ENCODE measurements at places on chromosomes 12 and 14.

GRCh38 chr12:18148961-18149360 lies 59.0 kb upstream of the RERGL start:
- DNase-seq = no peak

GRCh38 chr12:49825360-49825970 lies 2.7 kb downstream of the NCKAP5L start:
- DNase-seq = no peak

GRCh38 chr14:106694638-106695393 lies 1168.4 kb downstream of the TMEM121 start:
- peak; percentile 58 for DNase-seq

DNA sequence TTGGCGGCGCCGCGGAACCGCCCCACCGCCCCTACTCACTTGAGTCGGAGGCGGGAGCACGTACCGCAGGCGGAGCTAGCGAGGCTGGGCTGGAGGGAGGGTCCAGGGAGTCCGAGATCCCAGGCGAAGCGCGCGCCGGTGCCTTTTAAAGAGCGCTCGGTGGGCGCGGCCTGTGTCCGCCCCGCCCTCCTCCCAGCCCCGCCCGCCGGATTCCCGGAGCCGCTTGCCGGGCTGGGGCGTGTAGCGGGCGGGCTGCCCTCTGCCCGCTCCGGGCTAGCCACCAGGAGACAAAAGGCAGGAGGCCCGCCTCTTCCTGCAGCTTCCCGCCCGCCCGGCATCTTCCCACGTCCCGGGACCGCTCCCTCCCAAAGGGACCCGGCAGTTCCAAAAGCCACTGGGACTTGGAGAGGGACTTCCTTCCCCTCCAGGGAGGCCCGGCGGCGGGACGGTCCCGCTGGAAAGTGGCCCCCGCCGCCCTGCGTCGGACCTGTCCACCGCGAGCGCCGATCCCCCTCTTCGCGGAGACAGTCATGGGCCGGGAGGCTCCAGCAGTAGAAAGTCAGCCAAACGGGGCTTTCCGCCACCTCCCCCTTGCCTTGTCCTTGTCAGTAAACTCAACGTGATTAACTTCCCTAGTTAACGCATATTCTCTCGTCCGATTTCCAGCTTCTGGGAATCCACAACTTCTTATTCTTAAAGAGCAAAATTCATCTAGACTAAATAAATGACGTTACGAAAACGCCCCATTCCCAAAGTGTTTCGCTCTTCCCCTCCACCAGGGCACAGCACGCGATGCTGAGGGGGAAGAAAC lies at the start of gene CSRP2:
Gene CSRP2 (minus strand): TSS at position 121 of the 811 bp plus-strand sequence. CDS start 12,759 bp downstream, outside the sequence.
- DNase-seq = peak; percentile 89

DNA sequence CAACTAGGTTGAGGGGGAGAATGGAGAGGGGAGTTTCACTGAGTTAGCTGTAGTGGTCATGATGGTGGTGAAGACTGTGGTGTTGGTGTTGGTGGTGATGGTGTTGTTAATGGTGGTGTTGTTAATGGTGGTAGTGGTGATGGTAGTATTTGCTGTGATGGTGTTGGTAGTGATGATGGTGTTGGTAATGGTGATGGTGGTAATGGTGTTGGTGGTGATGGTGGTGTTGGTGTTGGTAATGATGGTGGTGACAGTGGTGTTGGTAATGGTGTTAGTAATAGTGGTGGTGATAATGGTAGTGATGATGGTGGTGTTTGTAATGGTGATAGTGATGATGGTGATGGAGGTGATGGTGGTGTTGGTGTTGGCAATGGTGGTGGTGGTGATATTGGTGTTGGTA lies 9.1 kb downstream of the C1R start:
- DNase-seq = no peak

DNA sequence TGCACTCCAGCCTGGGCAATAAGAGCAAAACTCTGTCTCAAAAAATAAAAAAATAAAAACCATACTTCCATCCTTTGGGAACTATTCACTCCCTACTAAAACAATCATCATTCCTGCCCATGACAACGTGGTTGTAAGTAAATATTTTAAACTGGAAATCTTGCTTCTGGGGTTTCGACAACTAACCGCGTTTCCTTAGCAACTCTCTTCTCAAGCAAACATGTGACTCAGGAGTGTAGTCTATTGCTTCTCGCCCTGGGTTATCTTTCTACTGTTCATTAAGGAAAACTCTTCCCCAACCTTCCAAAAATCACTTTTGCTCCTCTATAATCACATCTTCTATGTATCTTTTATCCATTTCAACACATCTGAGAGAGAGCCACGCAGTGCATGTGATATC lies 21.8 kb downstream of the APPL2 start:
- no peak for DNase-seq

- DNase-seq = no peak
Measured at GRCh38 chr12:22248571-22249115, 85.9 kb downstream of the ST8SIA1 start.

- no peak for DNase-seq
Measured at GRCh38 chr12:59452746-59453145, 143.1 kb upstream of the SLC16A7 start.

GRCh38 chr14:36973806-36974442 lies 198.5 kb downstream of the SLC25A21 start:
- DNase-seq = no peak

DNA sequence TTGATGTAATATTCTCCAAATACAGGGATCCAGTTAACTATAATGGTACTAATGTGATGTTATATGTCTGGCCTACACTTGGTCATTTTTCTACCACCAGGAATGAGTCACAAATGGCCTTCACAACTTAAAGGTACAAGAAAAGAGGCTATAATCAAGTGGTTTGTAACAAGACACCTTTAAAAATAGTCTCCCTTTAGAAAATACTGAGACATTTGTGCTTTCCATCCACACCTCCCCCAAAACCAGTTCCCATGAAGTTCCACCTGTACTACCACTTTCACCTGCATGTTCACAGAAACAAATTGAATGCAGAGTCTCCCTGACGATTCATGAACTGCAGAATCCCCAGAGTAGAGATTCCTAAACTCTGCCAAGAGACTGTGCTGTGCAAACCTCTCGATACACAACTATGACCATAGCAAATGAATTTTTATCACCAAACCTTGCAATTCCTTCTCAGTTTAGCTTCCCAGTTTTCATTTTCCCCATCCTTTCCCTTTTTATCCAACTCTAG lies 6.0 kb downstream of the BTG1 start:
- no peak for DNase-seq

- no peak for DNase-seq
Measured at GRCh38 chr14:95922080-95922479, 45.4 kb downstream of the TUNAR start.

- no peak for DNase-seq
Measured at GRCh38 chr12:6928703-6929407, 1.1 kb downstream of the ATN1 start.

DNA sequence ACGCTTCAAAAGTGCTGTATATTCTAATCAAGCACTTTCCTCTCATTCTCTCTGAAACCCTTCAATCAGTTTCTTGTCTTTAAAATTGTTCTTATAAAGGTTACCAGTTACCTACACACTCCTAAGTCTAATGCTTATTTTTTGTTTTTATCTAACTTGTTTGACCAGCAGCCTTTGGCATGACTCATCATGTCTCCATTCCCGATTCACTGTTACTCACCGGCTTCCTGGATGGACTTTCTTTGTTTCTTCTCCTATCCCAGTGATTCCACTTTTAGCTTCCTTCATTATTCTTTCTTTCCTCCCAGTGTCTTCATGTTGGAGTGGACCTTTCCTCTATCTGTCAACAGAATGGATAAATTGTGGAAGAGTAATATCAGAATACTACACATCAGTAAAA lies 368.6 kb upstream of the CCDC196 start:
- no peak for DNase-seq

DNA sequence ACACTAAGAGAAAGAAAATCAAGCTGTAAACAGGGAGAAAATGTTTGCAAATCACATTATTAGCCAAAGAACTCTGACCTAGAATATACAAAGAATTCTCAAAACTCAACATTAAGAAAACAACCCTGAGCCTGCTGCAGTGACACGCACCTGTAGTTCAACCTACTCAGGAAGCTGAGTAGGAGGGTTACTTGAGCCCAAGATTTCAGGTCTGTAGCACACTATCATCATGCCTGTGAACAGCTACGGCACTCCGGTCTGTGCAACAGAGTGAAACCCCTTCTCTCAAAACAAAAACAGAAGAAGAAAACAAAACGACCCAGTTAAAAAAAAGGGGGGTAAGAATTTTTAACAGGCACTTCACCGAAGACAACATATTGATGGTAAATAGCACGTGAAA lies 20.8 kb downstream of the SAV1 start:
- peak; percentile 50 for DNase-seq

DNA sequence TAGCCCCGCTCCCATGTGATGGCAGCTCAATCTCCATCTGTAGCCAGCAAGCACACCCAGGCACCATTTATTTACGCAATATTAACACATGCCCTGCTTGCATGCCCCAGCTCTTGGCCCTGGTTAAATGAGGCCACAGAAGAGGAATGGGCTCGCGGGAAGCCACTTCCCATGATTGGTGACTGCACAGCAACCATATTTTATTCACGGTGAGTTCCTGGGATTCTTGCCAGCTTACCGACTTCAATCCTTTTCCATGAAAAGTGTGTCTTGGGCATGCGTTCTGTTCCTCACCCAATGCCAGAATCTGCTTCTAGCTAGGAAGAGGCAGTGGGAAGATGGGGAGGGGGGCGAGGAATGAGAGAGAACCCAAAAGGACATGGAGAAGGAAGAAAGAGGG lies 54.7 kb downstream of the PITPNM2 start:
- no peak for DNase-seq

DNA sequence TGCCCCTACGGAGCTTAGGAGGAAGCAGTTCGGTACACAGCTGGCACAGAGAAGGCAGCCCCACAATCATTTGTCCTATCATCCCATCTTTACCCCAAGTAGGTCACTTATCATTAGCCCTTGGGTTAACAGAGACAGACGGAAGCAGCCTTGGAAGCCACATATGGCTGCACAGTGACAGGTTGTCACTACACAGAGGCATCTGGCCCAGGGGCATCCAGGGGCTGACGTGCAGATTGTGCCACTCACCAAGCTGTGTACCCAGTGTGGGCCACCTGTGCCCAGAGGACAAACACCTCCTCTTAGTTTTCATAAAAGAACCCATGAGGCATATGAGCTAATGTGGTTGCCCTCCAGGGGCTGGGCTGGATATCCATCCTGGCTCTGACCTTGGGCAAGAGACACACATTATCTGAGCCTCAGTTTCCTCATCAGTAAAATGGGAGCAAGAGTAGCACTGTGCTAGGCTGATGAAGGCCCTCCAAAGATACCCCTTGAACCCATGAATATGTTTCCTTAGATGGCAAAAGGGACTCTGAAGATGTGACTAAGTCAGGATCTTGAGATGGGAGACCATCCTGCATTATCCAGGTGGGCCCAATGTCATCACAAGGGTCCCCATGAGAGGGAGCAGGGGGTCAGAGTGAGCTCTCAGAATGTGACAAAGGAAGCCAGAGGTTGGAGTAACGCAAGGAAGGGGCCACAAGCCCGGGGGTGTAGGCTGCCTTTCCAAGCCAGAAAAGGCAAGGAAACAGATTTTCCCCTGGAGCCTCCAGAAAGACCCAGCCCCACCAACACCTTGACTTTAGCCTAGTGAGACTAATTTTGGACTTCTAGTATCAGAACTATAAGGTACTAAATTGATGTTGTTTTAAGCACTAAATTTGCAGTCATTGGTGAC lies 64.6 kb downstream of the C14orf132 start:
- no peak for DNase-seq
